GM23248 (cell line): ENCODE measurements at places on chromosomes 3 and 15.

- H3K27ac ChIP-seq = no peak overlapping the region
- peak; percentile 53 for DNase-seq
- H3K4me3 ChIP-seq = no peak overlapping the region
- H3K4me1 ChIP-seq = no peaks in the 10 kb centered on the region
- no peaks in the 10 kb centered on the region for H3K27me3 ChIP-seq
Measured at GRCh38 chr3:154904328-154904727, 175.8 kb upstream of the MME start.

GRCh38 chr3:149542375-149543312 lies 68.1 kb downstream of the TM4SF4 start:
- H3K27ac ChIP-seq = peak overlapping the region; percentile 86
- H3K36me3 ChIP-seq = 0 out of 2 replicates have a peak, but pooled peaks cover 9% of the 10 kb centered on the region
- no peak overlapping the region for H3K4me3 ChIP-seq
- H3K27me3 ChIP-seq = no peaks in the 10 kb centered on the region
- peaks cover 69% of the 10 kb centered on the region for H3K4me1 ChIP-seq

GRCh38 chr3:189324538-189325138 lies 152.9 kb downstream of the TPRG1 start:
- H3K27me3 ChIP-seq = no peaks in the 10 kb centered on the region; the same call in 1 of the 2 replicates
- H3K4me1 ChIP-seq = peaks cover 22% of the 10 kb centered on the region
- H3K27ac ChIP-seq = no peak overlapping the region
- H3K36me3 ChIP-seq = no peaks in the 10 kb centered on the region

- DNase-seq = peak; percentile 66
- peak overlapping the region; percentile 98 for H3K27ac ChIP-seq
- no peaks in the 10 kb centered on the region for H3K36me3 ChIP-seq
- H3K27me3 ChIP-seq = no peaks in the 10 kb centered on the region
Measured at GRCh38 chr3:5022187-5022965, 43.1 kb downstream of the BHLHE40 start.

GRCh38 chr3:192864941-192865340 lies 52.7 kb downstream of the MB21D2 start:
- no peaks in the 10 kb centered on the region for H3K27me3 ChIP-seq
- H3K4me1 ChIP-seq = peaks cover 13% of the 10 kb centered on the region
- DNase-seq = no peak
- H3K4me3 ChIP-seq = no peak overlapping the region
- no peaks in the 10 kb centered on the region for H3K36me3 ChIP-seq

DNA sequence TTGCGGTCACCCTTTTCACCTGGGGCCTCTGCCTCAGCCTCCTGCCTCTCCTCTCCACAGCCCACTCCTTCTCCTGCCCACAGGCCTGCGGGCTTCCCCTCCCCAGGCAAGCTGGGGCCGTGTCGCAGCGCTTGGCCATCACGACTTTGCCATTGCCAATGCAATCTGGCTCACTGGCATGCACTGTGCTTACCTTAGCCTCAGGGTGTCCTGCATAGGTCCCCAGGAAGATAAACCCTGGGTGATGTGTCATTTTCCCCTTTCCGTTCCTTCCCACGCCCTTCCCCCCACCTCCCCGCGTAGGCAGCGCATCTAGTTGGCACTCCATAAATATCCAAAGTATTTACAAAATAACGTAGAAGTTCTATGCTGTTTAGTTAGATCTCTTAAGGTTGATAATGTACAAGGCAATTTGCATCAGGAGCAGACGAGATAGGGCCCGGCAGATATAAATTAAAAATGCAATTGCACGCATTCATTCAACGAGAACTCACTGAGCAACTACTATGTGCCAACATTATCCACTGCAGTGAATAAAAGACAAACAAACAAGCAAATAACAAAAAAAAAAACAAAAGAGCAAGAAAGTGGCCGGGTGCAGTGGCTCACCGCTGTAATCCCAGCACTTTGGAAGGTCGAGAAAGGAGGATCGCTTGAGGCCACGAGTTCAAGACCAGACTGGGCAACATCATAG lies 973 bp upstream of the COPG1 start:
- H3K36me3 ChIP-seq = peaks cover 17% of the 10 kb centered on the region; the same call in 1 of the 2 replicates
- H3K4me1 ChIP-seq = peaks cover 29% of the 10 kb centered on the region
- H3K27ac ChIP-seq = peak overlapping the region; percentile 97
- no peaks in the 10 kb centered on the region for H3K27me3 ChIP-seq
- DNase-seq = peak; percentile 29
- H3K4me3 ChIP-seq = peak overlapping the region; percentile 99
